A549 treated with AZD2906 at 1 μM for 4 hours (cell line): ENCODE measurements at places on chromosomes 5 and 9. TPM values are rescaled to one million over a fixed set of nuclear protein-coding genes. Genes with fewer than 3 reads are reported as not detected.

Gene FEM1C
- 6.8 to 9.1 TPM (median 7.5 TPM) in 5 replicates for total RNA-seq

Gene ANKRD31
- total RNA-seq: 0.03 to 0.07 TPM (median 0.06 TPM) in 5 replicates

Gene CBY3
- total RNA-seq: not detected in 5 replicates

Gene TRMO
- 10.7 to 13.8 TPM (median 12.1 TPM) in 5 replicates for total RNA-seq

Gene RPL37
- 2,664 to 2,779 TPM (median 2,727 TPM) in 5 replicates for total RNA-seq

Gene SAPCD2
- 14.8 to 26.1 TPM (median 23.7 TPM) in 5 replicates for total RNA-seq

Gene TLX3
- total RNA-seq: not detected in 5 replicates

Gene TDRD7
- 10.9 to 14.2 TPM (median 11.6 TPM) in 5 replicates for total RNA-seq

Gene PCDHGA7
- 0.71 to 1.2 TPM (median 0.76 TPM) in 5 replicates for total RNA-seq

Gene C5orf58
- total RNA-seq: not detected in 5 replicates

Gene ANKRD18A
- 6.7 to 10.3 TPM (median 9.0 TPM) in 5 replicates for total RNA-seq

Gene ADCY2
- total RNA-seq: not detected in 5 replicates

Gene SLC25A2
- not detected in 5 replicates for total RNA-seq

Gene PITX1
- total RNA-seq: 23.2 to 32.2 TPM (median 31.1 TPM) in 5 replicates

Gene FAM81B
- not detected in 5 replicates for total RNA-seq

Gene PCDHGA8
- total RNA-seq: 0.02 to 0.03 TPM (median 0.02 TPM) in 4 of 5 replicates, not detected in the other

Gene C5
- 10.8 to 13.7 TPM (median 11.3 TPM) in 5 replicates for total RNA-seq

Gene OR2S2
- not detected in 5 replicates for total RNA-seq

Gene DIPK1B
- 6.1 to 9.8 TPM (median 9.3 TPM) in 5 replicates for total RNA-seq

Gene IFNW1
- not detected in 5 replicates for total RNA-seq

Gene SCGB3A2
- total RNA-seq: not detected in 5 replicates

Gene ZDHHC21
- 1.7 to 2.7 TPM (median 2.5 TPM) in 5 replicates for total RNA-seq

Gene FBXL7
- 1.1 to 1.6 TPM (median 1.3 TPM) in 5 replicates for total RNA-seq

Gene SHISAL2B
- 0.15 TPM in 1 of 5 replicates, not detected in the others for total RNA-seq

Gene PCDHA10
- total RNA-seq: 0.01 to 0.02 TPM (median 0.01 TPM) in 3 of 5 replicates, not detected in the others

Gene FAM193B
- 19.5 to 29.0 TPM (median 23.9 TPM) in 5 replicates for total RNA-seq

Gene PCDHGA12
- total RNA-seq: 0.01 TPM in 1 of 5 replicates, not detected in the others

Gene HBEGF
- total RNA-seq: 5.7 to 7.7 TPM (median 6.5 TPM) in 5 replicates

Gene SPINK6
- total RNA-seq: 0.28 to 0.75 TPM (median 0.36 TPM) in 5 replicates

Gene SLC46A2
- 0.02 TPM in 1 of 5 replicates, not detected in the others for total RNA-seq

Gene FCHO2
- 14.2 to 16.0 TPM (median 15.4 TPM) in 5 replicates for total RNA-seq

Gene FOXD4L5
- 0.03 to 0.08 TPM (median 0.06 TPM) in 3 of 5 replicates, not detected in the others for total RNA-seq

Gene CDH10
- 0.05 to 0.20 TPM (median 0.08 TPM) in 5 replicates for total RNA-seq

Gene SLC6A18
- total RNA-seq: 0.24 TPM in 1 of 5 replicates, not detected in the others

Gene MEIKIN
- not detected in 5 replicates for total RNA-seq

Gene TAF11L10
- not detected in 5 replicates for total RNA-seq

Gene SAXO1
- not detected in 5 replicates for total RNA-seq

Gene C8G
- total RNA-seq: 0.87 to 1.4 TPM (median 1.3 TPM) in 5 replicates

Gene C1QTNF2
- 0.04 to 0.16 TPM (median 0.09 TPM) in 5 replicates for total RNA-seq

Gene ADAMTS2
- 0.03 to 0.15 TPM (median 0.08 TPM) in 5 replicates for total RNA-seq
